ENCODE measurements at places on chromosomes 11 and 22.

DNA sequence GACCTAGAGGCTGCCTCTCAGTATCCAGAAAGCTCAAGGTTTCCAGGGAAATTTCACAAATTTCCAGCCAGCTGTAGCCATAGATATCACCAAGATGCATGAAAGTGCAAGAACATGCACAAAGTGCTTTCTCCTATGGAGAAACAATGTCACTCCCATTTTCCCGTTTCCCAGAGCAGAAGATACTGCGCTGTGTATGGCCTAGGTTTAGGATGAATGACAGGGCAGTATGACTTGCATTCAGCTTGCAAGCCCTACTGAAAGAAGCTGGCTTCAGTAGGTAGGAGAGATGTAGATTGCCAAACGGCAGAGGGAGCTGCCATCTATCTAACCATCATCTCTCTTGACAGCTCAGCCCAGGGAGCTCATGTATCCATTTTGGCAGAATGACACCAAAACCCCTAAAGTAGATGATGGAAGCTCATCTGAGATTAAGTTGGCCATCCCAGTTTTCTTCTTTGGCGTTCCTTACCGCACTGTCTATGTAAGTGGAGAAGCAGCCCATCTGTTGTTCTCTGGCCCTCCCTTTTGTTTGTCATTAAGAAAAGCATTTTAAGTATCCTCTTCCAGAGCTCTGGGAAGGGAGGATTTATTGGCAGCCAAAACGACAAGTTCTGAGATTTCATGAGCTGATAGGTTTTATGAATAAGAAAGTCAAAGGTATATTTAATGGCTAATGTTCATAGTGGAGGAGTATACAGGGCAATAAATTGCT, 4.6 kb downstream of the TECTA start:
- no peak for DNase-seq

- no peak for DNase-seq
Measured at GRCh38 chr11:46808799-46809431, 37.2 kb downstream of the CKAP5 start.

DNA sequence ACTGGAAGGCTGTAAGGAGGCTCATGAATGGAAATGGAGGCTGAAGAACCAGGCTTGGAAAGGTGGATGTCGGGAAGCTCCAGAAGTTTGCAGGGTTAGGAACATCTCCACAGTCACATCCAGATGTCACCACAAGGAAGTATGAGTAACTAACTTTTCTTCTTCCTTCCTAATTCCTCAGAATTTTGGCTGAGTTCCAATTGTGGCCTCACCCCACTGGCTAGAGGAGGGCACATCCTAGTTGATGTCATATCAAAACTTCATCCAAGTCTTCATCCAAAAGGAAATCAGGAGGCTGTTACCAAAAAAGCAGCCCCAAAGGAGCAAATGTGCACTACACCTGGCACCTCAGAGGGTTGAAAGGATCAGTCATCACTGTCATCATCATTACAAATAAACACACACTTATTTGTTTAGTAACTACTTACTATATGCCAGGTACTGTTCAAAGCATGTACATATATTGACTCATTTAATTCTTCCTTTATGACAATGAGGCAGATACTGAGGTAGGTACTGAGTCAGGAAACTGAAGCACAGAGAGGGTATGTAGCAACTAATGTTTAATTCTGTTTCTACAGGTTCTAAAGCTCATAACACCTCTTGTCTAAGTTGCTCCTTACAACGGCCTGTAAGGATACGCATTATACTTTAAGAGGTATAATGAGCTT, 7.3 kb upstream of the PTPN5 start:
- no peak for DNase-seq

- DNase-seq, result no peak
Measured at GRCh38 chr22:44891791-44892190, 118.0 kb downstream of the PHF21B start.

- DNase-seq, result no peak
Measured at GRCh38 chr11:6405846-6406245, 13.0 kb downstream of the APBB1 start.

DNA sequence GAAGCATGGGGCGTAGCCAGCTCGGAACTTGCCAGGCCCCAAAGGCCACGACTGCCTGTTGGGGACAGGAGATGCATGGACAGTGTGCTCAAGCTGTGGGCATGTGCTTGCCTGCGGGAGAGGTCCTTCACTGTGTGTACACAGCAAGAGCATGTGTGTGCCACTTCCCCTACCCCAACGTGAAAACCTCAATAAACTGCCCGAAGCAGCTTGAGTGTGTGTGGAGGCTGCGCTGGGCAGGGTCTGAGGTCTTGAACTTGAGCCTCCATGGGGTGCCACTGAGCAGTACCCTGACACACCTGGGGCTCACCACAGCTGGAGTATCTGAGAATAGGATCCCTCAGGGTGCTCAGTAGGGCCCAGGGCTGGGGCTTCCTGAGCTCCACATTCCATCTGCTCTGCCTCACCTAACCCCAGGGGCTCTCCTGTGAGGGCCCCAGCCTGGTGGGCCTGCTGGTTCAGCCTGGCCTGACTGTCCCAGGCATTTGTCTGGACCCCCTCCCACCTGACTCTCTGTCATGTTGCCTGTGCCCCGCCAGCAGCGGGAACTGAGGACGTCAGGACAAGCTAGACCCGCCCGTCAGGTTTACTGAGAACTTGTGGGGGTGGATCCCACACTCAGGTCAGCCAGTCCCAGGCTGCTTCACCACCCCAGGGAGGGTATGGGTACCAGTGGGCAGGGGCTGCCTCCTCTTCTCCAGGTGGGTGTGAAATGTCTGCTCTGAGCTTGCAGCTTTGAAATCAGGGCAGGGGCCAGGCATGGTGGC, 3.2 kb downstream of the RASSF7 start:
- DNase-seq, result no peak

DNA sequence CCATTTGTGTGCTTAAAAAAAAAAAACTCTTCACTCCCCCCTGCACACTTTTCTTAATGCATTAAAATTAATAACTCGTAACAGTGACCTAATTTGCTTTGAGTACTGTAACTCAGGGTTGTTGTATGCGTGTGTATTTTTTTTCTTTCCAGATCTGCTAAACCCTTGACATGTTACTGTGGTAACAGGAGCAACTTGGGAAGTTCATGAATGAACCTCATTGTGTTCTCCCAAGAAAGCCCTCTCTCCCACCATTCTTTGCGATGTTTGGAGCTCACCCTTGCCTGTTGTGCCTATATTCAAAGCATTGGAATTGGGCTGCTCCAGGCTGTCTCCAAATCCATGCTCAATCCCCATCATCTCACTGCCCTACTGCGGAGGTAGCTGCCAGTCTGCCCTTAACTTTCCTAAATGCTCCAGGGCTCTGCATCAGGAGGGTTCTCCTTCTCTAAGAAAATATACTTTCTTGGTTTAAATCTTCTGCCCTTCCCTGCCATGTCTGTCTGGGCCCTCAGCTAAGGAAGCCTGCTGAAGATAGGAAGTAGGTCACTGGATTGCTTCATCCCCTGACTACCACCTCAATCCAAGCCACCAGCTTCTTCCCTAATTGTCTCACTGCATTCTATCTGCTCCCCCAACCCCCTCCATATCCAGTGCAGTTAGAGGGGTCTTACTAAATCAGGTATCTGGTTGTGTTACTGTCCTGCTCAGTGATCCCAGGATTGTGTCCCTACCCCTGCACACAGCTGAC, 70.3 kb downstream of the KIRREL3 start:
- DNase-seq, result no peak

- DNase-seq, result no peak
Measured at GRCh38 chr11:119758291-119758690, 29.3 kb upstream of the NECTIN1 start.

GRCh38 chr11:121426476-121427399, 25.4 kb upstream of the SORL1 start:
- peak; percentile 37 for DNase-seq

- no peak for DNase-seq
Measured at GRCh38 chr22:19852177-19852781, 2.4 kb downstream of the GNB1L start.

GRCh38 chr22:44181033-44181911, 547 bp downstream of the PARVG start:
- peak; percentile 59 for DNase-seq

- DNase-seq, result no peak
Measured at GRCh38 chr11:23897453-23898286, 599.2 kb upstream of the LUZP2 start.

DNA sequence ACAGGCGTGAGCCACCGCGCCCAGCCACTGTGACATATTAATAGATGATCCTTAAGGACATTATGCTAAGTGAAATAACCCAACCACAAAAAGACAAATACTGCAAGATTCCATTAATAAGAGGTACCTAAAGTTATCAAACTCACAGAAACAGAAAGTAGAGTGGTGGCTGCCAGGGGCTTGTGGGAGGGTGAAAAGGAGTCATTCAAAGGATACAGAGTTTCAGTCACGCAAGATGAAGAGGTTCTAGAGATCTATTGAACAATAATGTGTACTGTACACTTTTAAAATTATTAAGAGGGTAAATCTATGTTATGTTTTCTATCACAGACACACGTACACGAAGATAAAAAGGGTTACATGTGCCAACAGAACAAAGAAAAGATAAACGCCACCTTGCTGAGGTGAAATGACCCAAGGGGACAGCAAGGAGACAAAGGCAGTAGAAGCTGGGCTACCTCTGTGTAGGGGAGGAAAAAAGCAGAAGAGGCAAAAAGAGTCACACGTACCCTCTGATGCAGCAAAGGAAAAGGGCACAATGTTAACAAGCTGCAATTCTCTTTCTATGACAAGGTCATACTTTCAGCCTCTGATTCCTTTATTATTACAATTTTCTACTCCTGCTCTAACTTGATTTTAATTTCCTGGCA, 65.3 kb downstream of the AMBRA1 start:
- DNase-seq, result no peak

DNA sequence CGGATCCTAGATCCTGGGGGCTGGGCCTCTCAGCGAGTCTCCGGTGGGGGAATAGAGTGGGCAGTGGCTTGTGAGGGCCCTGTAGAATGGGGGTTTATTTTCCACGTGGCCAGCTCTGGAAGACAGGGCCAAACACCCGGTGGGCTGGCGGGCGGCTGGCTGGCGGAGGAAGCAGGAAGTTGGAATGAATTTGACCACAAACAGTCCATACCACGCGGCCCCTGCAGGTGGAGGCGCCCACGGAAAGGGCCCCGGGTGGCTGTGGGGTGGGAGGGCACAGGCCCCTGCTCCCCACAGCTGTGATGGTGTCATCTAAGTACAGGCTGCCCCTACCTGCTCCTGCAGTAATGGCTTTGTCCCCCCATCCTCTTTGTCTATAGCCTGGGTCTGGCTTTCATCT, 15.1 kb downstream of the MCAT start:
- no peak for DNase-seq

DNA sequence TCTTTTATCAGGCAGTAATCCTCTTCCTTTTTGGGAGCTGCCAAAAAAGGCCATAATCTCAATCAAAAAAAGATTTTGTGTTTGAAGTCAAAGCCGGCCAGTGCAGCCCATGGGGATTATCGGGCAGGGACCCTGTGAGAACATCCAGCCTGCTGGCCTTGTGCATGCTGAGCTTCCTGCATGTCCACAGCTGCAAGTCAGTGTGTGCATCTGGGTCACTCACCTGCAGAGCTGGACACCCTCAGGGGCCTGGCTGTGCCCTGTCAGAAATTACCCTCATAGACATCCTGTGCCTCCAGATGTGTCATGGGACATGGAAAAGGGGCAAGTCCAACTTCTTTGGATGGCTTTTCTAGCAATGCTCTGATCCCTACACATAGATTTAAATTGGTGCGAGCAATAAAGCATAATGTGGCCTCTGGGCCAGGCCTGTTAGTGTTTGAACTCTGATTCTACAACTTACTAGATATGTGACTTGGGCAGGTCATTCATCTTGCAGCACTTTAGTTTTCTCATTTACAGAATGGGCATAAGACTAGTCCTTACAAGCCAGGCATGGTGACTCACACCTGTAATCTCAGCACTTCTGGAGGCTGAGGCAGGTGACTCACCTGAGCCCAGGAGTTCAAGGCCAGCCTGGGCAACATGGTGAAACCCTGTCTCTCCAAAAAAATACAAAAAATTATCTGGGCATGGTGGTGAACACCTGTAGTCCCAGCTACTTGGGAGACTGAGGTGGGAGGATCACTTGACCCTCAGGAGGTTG, 81.6 kb upstream of the LARGE1 start:
- DNase-seq, result no peak

DNA sequence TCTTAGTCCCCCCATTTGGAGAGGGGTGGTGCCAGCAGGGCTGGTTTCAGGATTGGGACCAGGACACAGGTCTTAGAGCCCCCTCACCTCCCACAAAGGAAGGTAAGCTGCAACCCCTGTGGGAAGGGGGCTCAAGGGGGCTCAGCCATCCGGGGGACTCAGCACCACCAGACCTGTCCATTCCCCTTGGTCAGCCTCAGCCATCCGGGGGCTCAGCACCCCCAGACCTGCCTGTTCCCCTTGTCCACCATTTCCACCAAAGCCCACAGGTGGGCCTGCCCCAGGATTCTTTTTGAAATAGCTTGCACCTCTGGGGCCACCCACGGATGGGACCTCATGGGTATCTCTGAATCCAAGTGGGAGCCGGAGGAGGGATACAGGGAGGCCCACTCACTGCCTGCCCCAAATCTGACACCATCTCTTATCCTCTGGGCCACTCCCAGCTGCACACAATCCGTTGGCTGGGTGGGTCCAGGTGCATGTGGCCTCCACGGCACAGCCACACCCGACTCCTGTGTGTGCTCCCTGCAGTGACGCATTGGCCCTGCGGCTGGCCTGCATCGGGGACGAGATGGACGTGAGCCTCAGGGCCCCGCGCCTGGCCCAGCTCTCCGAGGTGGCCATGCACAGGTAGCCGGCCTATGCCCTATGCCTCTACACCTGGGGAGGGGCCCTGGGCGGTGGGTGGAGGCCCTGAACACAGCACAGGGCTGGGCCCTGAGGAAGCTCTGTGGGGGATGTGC, 15.9 kb downstream of the MCAT start:
- no peak for DNase-seq
